Panc1 (cell line): ENCODE measurements at places on chromosomes 7 and 10. TPM values are rescaled to one million over a fixed set of nuclear protein-coding genes. Genes with fewer than 3 reads are reported as not detected.

- peak; percentile 83 for DNase-seq
- H3K4me3 ChIP-seq: no peak overlapping the region
- H3K4me1 ChIP-seq: no peaks in the 10 kb centered on the region
- no peaks in the 10 kb centered on the region for H3K27me3 ChIP-seq
Measured at GRCh38 chr10:72846238-72846637, 47.3 kb upstream of the OIT3 start.

- H3K4me3 ChIP-seq: no peak overlapping the region
- no peaks in the 10 kb centered on the region for H3K36me3 ChIP-seq
- no peak overlapping the region for H3K27ac ChIP-seq
- peak; percentile 20 for DNase-seq
- H3K27me3 ChIP-seq: no peaks in the 10 kb centered on the region; the same call in 1 of the 2 replicates
Measured at GRCh38 chr10:120841522-120842189, 9.5 kb upstream of the WDR11 start.

DNA sequence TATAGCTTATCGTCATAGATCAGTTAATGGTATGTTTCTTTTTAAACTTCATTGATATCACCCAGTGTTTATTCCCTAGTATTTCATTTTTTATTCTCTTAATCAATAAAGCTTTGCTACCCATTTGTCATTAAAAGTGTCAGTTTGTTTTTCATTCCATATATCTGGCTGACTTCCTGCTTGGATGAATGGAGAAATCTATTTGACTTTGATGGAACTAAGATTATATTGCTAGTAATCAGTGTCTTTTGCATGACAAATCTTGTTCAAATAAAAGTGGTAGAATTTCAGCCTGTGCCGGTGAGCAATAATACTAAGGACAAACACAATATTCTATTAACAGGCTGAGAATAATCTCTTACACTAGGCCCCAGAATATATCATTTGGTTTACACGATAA lies 203.3 kb downstream of the SEC23IP start:
- no peak for DNase-seq
- H3K4me1 ChIP-seq: peaks cover 5% of the 10 kb centered on the region; the same call in 1 of the 2 replicates
- no peaks in the 10 kb centered on the region for H3K27me3 ChIP-seq

- H3K27ac ChIP-seq: no peak overlapping the region
- no peaks in the 10 kb centered on the region for H3K27me3 ChIP-seq
- no peak overlapping the region for H3K4me3 ChIP-seq
- no peaks in the 10 kb centered on the region for H3K36me3 ChIP-seq
- H3K4me1 ChIP-seq: peaks cover 3% of the 10 kb centered on the region; the same call in 1 of the 2 replicates
- DNase-seq: no peak
Measured at GRCh38 chr10:72796042-72796441, 97.5 kb upstream of the OIT3 start.

DNA sequence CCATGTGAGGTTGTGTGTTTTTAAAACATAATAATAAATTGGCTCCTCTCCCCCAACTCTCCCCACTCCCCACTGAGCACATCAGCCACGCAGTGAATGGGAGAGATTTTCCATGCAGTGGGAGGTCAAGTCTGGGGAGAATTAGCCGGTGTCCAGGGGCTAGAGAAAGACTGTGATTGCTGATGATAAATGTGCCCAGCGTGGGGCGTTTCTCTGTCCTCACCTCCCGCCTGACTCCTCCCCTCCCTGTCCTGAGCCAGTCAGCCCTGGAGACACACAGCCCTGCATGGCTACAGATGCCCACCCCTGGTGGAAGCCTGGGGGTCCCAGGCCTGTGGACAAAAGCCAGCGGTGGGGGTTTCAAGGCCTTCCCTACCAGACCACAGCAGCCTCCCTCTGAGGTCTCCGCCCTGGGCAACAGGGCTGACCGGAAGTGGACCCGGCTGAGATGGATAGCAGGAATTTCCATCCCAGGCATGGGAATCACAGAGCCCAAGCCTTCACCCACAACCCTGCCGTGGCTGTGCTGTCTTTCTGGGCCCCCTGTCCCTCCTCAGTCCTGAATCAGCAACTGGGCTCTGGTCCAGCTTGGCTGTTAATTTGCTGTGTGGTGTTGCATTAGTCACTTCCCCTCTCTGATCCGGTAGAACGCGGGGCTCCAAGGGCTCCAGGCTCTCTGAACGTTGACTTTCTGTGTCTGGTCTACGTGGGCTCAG lies 46.8 kb upstream of the SLC29A3 start:
- DNase-seq: no peak
- H3K4me3 ChIP-seq: no peak overlapping the region
- no peak overlapping the region for H3K27ac ChIP-seq
- H3K27me3 ChIP-seq: no peaks in the 10 kb centered on the region
- no peaks in the 10 kb centered on the region for H3K36me3 ChIP-seq

DNA sequence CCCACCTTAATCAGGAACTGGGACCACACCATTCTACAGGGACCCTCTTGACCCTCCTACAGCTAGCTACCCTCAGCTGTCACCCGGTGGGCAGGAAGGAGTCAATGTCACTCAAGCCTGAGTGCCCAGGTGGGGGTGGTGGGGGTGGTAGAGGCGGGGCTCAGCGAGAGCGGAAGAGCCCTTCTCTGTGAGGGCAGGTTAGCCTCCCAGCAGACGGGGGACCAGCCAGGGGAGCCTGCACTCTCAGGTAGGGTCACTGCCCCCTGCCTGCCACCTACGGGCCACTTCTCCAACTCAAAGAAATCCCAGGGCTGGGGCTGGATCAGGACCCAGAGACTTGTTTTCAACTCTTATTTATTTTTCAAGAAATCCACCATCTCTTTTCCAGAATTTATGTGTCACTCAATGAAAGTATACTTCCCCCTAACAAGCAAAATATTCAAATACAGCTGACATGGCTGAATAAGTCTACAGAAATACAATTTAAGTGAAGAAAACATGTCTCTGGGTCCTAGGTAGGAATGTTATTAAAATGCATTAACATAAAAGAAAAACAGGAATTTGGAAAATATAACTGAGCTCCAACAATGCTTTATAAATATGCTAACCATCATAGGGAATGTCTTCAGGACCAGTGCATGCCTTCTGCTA lies 63.4 kb upstream of the DDC start:
- H3K4me3 ChIP-seq: no peak overlapping the region
- no peaks in the 10 kb centered on the region for H3K36me3 ChIP-seq
- H3K4me1 ChIP-seq: no peaks in the 10 kb centered on the region
- no peak for DNase-seq
- no peaks in the 10 kb centered on the region for H3K27me3 ChIP-seq

- no peaks in the 10 kb centered on the region for H3K4me1 ChIP-seq
- no peak for DNase-seq
- no peak overlapping the region for H3K27ac ChIP-seq
- peaks cover 6% of the 10 kb centered on the region for H3K36me3 ChIP-seq
- no peak overlapping the region for H3K4me3 ChIP-seq
Measured at GRCh38 chr7:130191791-130192190, 13.4 kb downstream of the TMEM209 start.

DNA sequence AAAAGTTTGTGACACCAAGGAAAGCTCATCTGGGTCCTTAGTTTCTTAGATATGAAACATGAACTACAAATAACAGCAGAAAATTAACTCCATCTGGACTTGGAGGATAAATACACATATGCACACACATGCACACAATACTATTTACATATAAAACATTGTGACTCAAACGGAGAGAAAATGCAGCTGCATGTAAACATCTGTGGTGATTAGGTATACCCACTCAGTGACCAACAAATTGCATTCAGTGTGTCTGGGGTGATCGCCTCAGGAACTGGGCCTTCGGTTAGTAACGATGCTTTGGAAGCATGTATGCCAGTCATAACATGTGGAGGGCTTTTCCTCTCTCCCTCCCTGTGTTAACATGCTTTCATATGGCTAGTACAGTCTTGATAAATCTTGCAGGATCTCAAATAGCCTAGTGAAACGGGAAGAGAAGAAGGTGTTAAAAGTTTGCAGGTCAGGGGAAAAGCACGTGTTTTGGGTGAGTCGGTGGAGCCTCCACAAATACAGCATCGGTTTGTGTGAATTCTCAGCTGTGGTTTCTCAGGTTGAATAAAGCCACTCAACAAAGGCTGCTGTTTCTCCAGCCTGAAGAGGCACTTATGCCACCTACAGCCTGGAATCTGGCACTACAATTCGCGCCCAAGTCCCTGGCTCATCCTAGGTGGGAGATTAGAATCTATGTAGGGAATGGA lies 8.7 kb upstream of the GLRX3 start:
- H3K27me3 ChIP-seq: no peaks in the 10 kb centered on the region; the same call in 1 of the 2 replicates
- peak; percentile 65 for DNase-seq
- H3K27ac ChIP-seq: no peak overlapping the region
- H3K36me3 ChIP-seq: no peaks in the 10 kb centered on the region
- H3K4me1 ChIP-seq: peaks cover 13% of the 10 kb centered on the region

- H3K4me1 ChIP-seq: no peaks in the 10 kb centered on the region
- H3K36me3 ChIP-seq: no peaks in the 10 kb centered on the region
- no peak overlapping the region for H3K4me3 ChIP-seq
Measured at GRCh38 chr10:30782537-30783461, 153.2 kb upstream of the LYZL2 start.

GRCh38 chr10:71767420-71768035 lies 5.8 kb downstream of the VSIR start:
- H3K27ac ChIP-seq: peak overlapping the region; percentile 92
- DNase-seq: no peak
- no peaks in the 10 kb centered on the region for H3K36me3 ChIP-seq
- peaks cover 83% of the 10 kb centered on the region for H3K4me1 ChIP-seq
- no peaks in the 10 kb centered on the region for H3K27me3 ChIP-seq

DNA sequence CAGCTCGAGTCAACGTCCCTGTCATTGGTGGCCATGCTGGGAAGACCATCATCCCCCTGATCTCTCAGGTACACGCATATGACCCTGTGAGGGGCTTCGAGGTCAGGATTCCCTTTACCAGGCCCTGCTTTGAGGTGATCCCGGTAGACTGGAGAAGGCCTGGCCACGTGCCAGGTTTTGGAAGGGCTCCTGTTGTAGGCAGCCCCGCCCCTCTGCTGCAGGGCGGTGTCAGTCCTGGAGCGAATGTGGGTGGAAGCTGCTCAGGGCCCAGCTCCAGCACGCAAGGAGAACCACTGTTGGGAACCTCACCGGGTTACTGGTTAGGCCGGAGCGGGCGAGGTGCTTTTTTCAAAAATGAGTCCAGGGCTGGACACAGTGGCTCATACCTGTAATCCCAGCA lies 15.6 kb downstream of the MDH2 start:
- peaks cover 18% of the 10 kb centered on the region for H3K36me3 ChIP-seq
- no peaks in the 10 kb centered on the region for H3K27me3 ChIP-seq
- peaks cover 10% of the 10 kb centered on the region for H3K4me1 ChIP-seq
- H3K27ac ChIP-seq: no peak overlapping the region

DNA sequence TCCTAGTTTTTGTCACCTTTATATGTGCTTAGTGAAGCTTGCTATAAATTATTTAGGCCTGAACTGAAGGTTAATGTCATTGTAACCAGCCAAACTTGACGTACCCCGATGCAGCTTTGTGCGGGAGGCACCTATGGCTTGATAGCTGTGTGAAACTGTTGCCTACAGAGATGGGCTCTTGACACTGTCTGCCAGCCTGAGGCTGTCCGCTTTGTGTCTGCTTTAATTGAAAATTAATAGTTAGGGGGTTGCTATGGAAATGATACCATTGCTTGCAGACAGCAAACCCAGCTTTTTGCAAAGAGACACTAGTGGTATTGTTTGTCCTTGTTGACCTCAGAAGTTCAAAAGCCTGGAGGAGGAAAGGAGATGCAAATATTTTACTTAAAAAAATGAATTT lies 2.1 kb upstream of the FOXP2 start:
- H3K4me1 ChIP-seq: peaks cover 6% of the 10 kb centered on the region
- H3K27me3 ChIP-seq: no peaks in the 10 kb centered on the region; the same call in 1 of the 2 replicates
- no peak overlapping the region for H3K4me3 ChIP-seq

DNA sequence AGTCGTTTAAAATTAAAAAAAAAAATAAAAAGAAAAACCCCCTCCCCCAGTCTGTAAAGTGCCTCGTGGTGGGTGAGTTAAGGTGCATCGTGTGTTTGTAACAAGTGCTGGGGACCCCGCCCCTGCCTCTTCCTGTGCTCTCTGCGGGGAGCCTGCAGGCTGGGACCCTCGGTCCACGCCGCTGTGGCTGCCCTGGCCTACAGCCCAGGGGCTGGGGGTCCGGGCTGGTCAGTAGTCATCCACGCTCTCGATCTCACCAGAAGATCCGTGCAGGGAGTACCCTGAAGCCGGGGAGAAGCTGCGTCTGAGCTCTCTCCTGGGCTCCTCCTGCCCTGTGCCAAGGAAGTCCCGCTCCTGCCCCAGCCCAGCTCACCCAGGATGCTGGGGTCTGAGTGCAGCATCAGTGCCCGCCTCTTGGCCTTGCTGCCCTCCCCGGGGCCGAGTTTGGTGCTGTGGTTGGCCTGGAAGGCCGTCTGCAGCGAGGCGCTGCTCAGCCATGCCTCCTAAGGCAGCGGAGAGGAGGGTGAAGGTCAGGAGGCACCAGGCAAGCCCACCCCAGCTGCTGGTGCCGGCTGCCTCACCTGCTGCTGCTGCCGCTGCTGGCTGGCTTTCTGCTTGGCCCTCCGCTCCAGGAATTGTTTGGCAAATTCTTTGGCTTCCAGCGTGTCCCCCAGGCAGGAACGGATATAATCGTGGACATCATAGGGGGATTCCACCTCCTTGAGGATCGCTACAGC lies 8.1 kb downstream of the GNB2 start:
- no peak overlapping the region; the same call in 1 of the 2 replicates for H3K27ac ChIP-seq
- no peak for DNase-seq
- H3K27me3 ChIP-seq: no peaks in the 10 kb centered on the region

GRCh38 chr10:64518456-64518855 lies 997.3 kb downstream of the REEP3 start:
- no peak overlapping the region for H3K4me3 ChIP-seq
- H3K4me1 ChIP-seq: no peaks in the 10 kb centered on the region
- no peak overlapping the region for H3K27ac ChIP-seq
- no peaks in the 10 kb centered on the region for H3K27me3 ChIP-seq

DNA sequence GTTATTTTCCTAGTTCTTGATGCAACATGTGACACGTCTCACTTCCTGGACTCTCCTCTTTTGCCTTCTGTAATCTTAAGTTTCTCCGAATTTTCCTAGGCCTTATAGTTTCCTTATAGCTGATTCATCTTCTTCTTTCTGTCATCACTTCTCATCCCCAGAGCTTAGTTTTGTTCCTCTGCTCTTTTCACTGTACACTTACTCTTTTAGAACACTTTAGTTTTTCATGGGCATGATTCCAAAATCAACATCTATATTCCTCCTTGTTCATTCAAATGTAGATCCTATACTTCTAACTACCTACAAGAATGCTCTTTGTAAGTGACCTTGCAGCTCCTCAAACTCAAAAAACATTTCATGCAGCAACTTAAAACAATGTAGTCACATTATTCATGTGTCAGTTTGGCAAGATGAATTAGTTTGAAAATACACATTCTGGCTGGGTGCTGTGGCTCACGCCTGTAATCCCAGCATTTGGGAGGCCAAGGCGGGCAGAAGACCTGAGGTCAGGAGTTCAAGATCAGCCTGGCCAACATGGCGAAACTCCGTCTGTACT lies 13.1 kb upstream of the SLC26A3 start:
- no peaks in the 10 kb centered on the region for H3K27me3 ChIP-seq
- H3K4me3 ChIP-seq: no peak overlapping the region
- no peaks in the 10 kb centered on the region for H3K4me1 ChIP-seq
- H3K36me3 ChIP-seq: no peaks in the 10 kb centered on the region
- no peak for DNase-seq

- DNase-seq: no peak
- peak overlapping the region; percentile 83 for H3K27ac ChIP-seq
Measured at GRCh38 chr10:4280461-4281189, 495.6 kb upstream of the KLF6 start.

Gene GRM3
- total RNA-seq: not detected

Gene PON3
- total RNA-seq: 1.2 TPM

Gene MACC1
- 0.08 TPM for total RNA-seq

Gene ZMIZ1
- 34.2 TPM for total RNA-seq

Gene HABP2
- total RNA-seq: 0.13 TPM

Gene GTF2IRD2
- 18.8 TPM for total RNA-seq

Gene LGI1
- total RNA-seq: not detected

Gene FANK1
- total RNA-seq: 19.1 TPM
